ENCODE measurements at places on chromosomes 11 and 22. TPM values are rescaled to one million over a fixed set of nuclear protein-coding genes. Genes with fewer than 3 reads are reported as not detected.

Gene SLC22A6
- not detected for total RNA-seq

Gene COMMD9
- 27.2 TPM for total RNA-seq

Gene DEUP1
- total RNA-seq, result not detected

Gene CLDN5
- total RNA-seq, result 5.4 TPM

Gene ARVCF
- 22.9 TPM for total RNA-seq

Gene ARHGAP20
- total RNA-seq, result 1.3 TPM

Gene GGTLC2
- not detected for total RNA-seq

Gene CD6
- not detected for total RNA-seq

Gene F2
- total RNA-seq, result not detected

Gene C22orf31
- not detected for total RNA-seq

Gene HPX
- 0.45 TPM for total RNA-seq
